Ureter (tissue), 1 donor: ENCODE measurements at places on chromosomes 1 and 21.

- no peak for DNase-seq
Measured at GRCh38 chr1:68448365-68448764, 1.4 kb downstream of the RPE65 start.

GRCh38 chr1:30479575-30479974 lies 243.8 kb downstream of the MATN1 start:
- DNase-seq, result no peak

GRCh38 chr1:41391834-41392527 lies 30.7 kb downstream of the FOXO6 start:
- no peak for DNase-seq

DNA sequence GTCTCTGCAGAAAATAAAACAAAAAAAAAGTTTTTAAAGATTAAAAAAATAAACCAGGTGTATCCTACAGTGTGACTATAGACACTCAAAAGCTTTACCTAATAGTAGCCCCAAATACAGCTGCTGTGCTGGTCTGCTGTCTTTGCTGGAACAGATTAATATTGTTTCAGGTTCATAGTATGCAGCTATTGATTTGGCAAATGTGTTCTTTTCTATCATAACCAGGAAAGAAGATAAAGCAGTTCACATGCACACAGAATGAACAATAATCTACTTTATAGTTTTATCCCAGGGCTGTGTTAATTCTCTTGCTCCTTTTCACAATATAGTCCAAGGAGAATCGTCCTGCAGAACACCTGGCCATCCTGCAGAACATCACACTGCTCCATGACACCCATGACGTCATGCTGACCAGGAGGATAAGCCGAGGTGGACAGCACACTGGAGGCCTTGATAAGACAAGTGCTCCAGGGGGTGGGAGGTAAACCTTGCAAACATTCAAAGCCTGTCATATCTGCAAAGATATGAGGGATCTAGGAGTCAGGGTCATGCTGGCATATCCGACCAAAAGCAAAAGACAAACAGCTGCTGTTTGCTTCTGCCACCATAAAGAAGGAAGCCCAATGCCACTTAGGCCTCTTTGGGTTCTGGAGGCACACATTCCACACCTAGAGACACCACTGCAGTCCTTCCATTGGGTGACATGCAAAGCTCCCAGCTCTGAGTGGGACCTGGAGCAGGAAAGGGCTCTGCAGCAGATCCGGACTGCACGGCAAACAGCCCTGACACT lies 86.1 kb upstream of the SLC2A1 start:
- DNase-seq, result no peak

- DNase-seq, result no peak
Measured at GRCh38 chr1:77953907-77954306, 25.0 kb downstream of the FUBP1 start.

- no peak for DNase-seq
Measured at GRCh38 chr1:22347854-22348760, 103.5 kb upstream of the ZBTB40 start.

DNA sequence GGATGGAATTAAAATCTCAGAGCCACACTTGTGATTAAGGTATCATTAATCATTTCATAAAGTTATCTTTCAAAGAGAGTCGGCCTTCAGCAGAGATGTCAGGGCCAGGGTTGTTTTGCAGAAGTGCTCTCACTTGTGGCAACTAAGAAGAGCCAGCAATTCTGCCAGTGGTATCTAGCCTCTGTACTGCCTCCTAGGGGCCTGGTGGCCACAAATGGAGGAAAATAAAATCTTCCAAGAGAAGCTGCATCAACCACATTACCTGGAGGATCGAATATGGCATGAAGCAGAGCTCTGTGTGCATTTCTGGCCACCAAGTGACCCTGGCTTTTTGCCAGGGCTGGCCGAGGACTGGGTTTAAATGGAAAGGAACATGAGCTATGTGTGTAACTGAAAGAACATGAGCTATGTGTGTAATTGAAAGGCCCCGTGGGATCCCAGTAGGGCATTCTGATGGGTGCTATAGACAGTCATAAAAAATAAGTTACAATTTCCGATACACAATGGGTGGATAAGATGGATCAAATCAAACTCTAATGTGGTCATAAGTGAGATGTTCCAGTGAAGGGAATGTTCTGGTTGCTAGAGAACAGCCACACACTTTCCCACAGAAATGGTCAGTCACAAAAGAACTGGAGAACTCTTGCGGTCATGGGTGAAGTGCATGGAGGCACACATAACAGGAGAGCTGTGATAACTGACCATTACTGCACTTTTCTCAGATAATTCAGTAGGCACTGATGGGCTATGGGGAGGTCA lies 335.8 kb downstream of the CAMTA1 start:
- no peak for DNase-seq

GRCh38 chr1:238568735-238569134 lies 678.0 kb upstream of the ZP4 start:
- DNase-seq, result no peak

DNA sequence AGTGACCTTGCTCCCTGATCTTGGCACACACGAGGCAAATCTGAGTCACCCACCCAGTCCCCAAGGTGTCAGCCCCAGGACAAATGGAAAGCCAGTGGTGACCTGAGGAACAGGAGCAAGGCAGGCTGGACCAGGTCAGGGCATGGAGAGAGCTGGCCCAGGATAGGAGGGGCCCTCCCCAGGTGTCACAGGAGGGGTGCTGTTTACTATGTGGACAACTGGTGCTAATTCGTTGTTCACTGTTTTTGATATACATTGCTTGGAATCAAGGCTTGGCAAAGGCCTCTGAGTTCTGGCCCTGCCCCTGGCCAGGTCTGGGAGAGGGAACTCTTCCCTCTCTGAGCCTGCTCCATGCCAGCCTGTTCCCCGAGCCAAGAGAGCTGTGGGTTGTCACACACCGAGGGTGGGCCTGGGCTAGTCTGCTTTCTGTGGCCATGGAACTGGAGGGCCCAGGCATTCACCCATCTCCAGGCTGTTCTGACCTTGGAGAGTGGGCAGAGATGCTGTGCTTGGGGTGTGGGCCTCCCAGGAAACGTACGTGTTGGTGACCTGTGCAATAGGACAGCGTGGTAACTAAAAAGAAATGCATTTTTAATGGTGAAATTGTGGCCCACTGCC lies 41.8 kb downstream of the CRYAA start:
- DNase-seq, result peak; percentile 35

DNA sequence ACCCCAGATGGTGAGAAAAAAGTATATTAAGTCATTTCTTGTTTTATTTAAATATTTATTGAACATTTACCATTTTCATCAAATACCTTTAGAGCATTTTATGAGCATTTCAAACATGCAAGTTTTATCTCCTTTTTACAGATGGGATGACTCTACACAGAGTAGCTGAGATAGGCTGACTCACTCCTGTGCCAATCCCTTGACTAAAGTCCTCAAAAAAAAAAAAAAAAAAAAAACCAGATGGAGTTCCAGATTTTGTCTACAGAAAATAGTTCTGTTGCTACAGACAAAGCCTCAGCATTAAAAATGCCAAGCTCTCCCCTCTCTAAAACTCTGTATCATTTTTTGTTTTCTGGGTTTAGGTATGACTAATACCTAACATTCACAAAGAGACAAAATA lies 303.0 kb upstream of the PLD5 start:
- DNase-seq, result no peak

DNA sequence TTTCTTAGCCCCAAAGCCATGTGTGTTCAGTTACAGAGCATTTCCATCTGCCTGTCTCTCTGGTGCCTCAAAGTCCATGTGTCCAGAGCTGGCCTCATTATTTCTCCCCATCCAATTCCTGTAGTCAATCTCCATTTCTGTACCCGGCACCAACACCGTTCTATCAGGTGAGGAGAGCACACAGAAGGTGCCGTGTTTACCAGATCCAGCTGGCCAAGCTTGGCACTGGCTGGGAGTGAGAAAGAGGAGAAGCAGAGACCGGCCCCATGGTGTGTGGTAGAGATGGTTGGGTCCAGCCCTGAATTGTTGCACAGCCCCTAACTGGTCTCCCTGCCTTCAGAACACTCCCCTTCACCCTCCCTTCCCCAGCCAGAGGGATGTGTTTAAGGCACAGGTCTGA lies 7.5 kb upstream of the SSBP3 start:
- no peak for DNase-seq

DNA sequence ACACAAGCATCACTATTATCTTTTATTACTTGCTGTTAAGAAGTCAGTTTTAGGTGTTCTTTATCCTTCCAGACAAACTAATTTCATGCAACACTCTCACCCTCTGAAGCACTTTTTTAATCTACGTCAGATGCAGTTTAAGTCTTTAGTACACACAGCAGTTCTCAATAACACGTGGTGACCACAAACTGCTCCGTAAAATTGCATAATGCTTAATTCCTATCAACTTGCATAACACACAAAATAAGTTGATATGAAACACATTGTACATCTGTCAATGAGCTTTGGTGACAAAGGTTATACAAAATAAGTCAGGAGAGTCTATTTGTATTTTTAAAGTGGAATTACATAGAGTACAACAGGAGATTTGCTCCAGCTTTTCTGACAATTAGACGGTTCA lies 140.9 kb upstream of the ETS2 start:
- DNase-seq, result no peak

GRCh38 chr1:97137862-97138514 lies 416.4 kb downstream of the PTBP2 start:
- no peak for DNase-seq

DNA sequence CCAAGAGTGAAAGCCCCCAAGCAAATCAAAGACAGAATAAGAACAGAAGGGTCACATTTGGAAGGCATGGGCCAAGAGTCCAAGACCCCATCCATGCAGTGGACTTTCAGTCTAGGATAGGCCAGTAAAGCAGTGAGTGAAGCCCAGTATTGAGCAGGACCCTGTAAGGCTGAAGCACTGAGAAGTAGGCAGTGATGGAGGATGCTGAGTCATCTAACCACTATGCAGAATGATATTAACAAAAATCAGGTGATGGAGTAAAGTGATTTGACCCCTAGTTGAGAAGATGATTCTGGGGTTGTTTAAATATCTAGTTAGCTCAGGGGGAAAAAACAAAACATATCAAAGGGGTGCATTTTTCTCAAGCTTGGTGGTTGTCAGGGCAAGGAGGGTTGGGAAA lies 308.7 kb upstream of the PLXNA2 start:
- DNase-seq, result no peak

- no peak for DNase-seq
Measured at GRCh38 chr1:91578320-91579109, 77.9 kb downstream of the CDC7 start.

- DNase-seq, result no peak
Measured at GRCh38 chr1:98101364-98101763, 180.5 kb upstream of the DPYD start.

DNA sequence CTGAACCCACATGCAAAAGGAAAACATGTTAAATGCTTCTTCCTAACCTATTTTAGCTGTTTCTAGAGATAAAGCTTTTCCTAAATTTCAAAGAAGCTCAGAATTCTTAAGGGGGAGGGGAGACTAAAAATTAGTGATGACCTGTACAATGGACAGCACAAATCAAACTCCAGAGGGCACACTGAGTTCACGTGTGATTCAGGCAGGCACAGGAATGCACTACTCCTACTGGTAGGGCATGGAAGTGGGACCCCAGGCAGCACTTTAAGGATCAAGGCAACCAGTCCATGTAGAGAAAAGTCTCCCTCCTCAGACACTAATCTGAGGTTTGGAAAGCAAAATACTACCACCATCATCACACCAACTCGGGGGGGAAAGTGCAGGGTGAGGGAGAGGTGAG lies 31.3 kb upstream of the CLCA4 start:
- DNase-seq, result no peak

DNA sequence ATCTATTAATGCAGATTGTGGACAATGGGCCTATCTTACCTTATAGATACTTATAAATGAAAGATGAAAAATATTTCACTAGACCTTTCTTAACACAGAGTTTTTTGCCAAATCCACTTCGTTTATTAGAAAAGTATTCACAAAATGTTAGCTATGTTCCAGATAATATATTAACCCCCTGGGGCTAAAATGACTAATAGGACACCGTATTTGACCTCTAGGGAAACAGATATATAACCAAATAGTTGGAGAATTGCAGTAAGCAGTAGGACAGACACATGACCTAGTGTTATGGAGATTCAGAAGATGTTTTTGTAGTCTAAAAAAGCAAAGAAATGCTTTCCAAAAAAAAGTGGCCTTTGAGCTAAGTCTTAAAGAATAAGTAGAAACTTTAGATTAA lies 106.9 kb downstream of the SEC16B start:
- no peak for DNase-seq

- DNase-seq, result no peak
Measured at GRCh38 chr1:115717541-115717940, 51.0 kb downstream of the CASQ2 start.

- DNase-seq, result no peak
Measured at GRCh38 chr1:200279810-200280411, 129.9 kb downstream of the ZNF281 start.

- DNase-seq, result no peak
Measured at GRCh38 chr1:90504509-90504908, 212.6 kb downstream of the BARHL2 start.

DNA sequence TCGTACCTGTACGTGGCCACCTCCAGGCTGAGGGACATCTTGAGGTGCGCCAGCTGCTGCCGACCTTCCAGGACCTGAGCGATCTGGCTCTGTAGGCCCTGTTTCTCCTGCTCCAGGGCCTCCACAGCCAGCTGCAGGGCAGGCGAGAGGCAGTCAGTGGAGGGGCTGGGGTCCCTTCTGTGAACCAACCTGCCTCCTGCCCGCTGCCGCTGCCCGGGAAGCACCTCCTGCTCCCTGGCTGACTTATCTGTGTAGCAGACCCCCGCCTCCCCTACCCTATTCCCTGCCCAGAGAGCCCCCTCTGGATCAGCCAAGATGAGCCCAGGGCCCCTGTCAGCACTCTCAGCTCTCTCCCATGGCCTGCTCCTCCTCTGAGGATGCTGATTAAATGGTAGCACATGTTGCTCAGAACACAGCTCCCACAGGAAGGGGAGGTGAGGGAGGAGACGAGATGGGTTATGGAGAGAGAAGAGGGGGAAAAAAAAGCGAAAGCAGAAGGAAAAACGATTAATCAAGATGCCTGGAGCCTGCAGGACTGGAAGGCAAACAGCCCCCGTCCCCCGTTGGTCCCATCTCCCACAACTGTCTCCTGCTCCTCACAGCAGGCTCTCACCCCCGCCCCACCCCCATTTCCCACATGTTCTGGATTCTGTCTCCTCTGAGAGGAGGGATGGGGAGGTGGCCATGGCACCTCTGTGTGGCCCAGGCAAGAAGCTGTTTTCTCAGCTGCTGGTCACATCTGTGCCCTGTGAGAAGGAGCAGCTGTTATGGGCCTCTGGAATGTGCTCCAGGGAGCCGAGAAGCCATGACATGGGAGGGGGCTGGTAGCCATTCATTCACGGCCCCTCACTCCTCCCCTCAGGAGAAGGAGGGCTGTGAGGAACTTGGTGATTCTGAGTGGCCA lies 1.7 kb downstream of the NES start:
- DNase-seq, result no peak

DNA sequence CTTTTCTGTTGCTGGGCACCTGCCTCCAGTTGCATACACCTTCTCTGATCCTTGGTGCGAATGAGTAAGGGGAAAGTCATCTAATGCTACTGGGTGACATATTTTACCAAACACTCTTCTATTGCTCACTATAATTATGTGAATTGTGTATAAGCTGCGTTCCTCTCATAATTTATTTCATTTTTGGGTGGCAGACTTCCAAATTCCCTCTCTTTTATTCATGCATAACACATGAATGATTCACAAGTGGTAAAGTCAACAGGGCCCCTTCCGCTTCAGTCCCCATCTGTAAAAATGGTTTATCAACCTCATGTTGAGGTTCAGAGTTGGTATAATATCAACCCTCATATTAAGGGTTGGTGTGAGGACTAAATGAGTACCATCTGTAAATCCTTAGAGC lies 3.2 kb upstream of the QSOX1 start:
- DNase-seq, result peak; percentile 33
